Cardiac fibroblast (primary cell): ENCODE measurements at places on chromosomes 4 and X.

DNA sequence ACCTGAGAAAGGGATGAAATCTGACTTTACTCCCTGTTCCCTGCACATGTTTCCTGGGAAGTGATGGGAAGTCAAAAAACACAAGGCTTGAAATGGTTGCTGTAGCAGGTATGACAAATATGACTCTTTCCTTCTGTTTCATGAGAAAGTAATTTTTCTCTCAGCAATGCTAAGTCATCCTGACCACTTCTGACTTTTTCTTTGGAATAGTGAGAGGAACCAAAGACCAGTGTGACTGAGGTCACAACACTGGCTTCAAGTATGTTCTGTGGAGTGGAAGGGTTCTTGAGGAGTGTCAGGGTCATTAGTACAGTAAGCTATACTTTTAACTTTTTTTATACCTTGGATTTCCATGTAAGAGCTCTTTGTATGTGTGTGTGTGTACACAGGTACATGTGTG, 225.3 kb downstream of the PPP3CA start:
- no peak for DNase-seq

- DNase-seq: no peak
These were observed 168.7 kb upstream of the PPP1R2C start for GRCh38 chrX:42946544-42947194.

DNA sequence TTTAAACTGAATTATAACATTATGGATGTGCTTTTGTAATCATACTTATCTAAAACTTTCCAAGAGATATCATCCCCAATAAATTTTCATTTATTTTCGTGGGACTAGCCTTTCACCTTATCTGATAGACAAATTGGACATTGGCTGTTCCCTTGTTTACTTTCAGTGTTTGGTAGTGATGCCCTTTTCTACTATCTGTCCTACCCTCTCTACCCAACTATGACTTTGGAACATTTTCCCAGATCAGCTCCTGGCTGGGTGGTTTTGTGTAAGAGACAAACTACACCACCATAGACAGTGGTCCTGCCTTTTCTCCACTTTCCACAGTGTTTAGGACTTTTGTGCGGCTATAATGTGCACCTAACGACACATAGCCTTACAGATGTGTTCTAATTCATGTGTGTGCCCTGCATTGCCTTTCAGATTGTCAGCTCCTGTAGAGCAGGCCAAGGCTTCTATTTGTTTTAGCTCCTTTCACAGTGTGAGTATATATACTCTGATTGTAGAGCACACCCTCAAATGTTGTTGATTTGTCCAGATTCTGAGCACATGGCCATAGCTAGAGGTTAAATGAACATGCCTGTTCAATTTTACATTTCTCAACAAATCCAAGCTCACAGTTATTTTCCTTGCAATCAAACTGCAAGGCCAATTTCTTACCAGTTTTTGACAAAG, 63.0 kb upstream of the TRPC5OS start:
- DNase-seq: no peak

- peak; percentile 5 for DNase-seq
These were observed 43.7 kb upstream of the FRMD7 start for GRCh38 chrX:132171478-132171877.

DNA sequence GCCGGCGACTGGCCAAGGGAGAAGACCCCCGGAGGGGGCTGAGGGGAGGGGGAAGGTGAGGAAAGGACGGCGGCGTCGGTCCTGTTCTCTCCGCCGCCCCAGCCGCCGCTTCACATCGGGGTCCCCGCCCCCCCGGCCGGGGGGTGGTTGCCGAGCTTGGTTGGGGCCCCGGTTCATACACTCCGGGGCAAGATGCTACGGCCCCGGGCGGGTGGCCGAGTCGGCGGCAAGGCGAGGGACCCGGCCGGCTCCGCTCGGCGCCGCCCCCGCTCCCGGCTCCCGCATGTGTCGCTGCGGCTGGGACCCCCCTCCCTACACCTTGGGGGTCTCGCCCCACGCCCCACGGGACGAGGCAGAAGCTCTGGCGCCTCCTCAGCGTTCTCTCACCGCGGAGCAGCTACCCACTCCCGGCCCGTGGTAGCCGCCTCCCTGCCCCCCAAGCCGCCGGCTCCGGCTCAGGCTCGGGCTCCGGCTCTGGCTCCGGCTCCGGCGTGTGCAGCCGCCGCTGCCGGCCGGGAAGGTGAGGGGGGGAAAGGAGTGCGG, 461 bp downstream of the FBXW7 start:
- no peak for DNase-seq

GRCh38 chr4:188372829-188373228, 233.6 kb downstream of the TRIML1 start:
- DNase-seq: peak; percentile 32

GRCh38 chr4:52982255-52982945, 120.3 kb downstream of the RASL11B start:
- DNase-seq: peak; percentile 79

DNA sequence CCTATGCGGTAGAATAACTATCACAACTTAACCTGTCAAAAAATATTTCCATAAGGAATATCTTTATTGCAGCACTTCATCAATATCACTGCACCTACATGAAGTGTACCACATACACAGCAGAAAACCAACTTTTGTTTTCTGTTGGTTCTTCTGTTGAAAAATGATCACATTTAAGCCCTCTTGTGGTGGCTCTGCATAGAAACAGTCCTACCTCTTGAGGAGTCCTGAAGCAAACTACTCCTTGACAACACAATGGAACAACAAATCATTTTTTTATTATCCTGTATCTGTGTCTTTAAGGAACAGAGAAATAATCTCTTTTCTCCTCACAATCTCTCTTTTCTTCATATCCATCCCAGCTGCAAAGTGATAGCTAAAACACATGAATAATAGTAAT, 39.8 kb upstream of the ATOH1 start:
- DNase-seq: peak; percentile 14

- peak; percentile 66 for DNase-seq
These were observed 165.1 kb upstream of the TTC29 start for GRCh38 chr4:147110473-147111367.

- DNase-seq: peak; percentile 64
These were observed at the start of gene SHROOM4 for GRCh38 chrX:50813843-50814661. Gene SHROOM4, minus strand, starts transcription at chrX:50814194. Its CDS starts 176 bp downstream, at chrX:50814018.

DNA sequence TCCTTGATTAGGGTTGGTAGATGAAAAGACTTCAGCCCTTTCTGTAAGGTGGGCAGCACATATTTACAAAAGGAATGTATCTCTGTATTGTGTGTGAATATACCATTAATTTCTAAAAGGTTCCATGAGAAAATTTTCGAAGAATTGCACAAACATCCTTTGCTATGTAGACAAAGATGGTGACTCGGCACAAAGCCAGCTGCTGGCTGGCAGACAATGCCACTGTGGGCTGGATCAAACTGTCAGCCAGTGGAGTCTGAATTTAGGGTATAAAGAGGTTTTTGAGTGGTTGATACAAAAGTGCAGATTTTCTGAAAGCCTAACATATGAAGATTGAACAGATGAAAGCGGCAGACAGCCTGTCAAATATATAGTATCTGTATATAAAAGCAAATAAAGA, 5.6 kb upstream of the TXK start:
- no peak for DNase-seq

DNA sequence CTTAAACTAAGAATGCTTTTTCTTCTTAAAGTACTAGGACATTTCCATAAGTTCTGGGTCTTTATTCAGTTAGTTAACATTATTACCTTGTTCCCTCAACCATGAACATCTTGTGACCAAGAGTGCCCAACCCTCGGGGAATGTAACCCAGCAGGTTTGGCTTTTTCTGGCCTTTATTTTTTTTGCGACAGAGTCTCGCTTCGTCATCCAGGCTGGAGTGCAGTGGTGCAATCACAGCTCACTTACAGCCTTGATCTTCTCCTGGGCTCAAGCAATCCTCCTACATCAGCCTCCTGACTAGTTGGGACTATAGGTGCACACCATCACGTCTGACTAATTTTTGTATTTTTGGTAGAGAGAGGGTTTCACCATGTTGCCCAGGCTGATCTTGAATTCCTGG, 65.1 kb downstream of the USP11 start:
- DNase-seq: peak; percentile 20

- peak; percentile 72 for DNase-seq
These were observed 117.3 kb downstream of the FAM13A start for GRCh38 chr4:88939697-88940096.

- DNase-seq: no peak
These were observed 68.1 kb downstream of the MTMR1 start for GRCh38 chrX:150761176-150761818.

GRCh38 chrX:68254738-68255645, 178.3 kb downstream of the OPHN1 start:
- peak; percentile 19 for DNase-seq

DNA sequence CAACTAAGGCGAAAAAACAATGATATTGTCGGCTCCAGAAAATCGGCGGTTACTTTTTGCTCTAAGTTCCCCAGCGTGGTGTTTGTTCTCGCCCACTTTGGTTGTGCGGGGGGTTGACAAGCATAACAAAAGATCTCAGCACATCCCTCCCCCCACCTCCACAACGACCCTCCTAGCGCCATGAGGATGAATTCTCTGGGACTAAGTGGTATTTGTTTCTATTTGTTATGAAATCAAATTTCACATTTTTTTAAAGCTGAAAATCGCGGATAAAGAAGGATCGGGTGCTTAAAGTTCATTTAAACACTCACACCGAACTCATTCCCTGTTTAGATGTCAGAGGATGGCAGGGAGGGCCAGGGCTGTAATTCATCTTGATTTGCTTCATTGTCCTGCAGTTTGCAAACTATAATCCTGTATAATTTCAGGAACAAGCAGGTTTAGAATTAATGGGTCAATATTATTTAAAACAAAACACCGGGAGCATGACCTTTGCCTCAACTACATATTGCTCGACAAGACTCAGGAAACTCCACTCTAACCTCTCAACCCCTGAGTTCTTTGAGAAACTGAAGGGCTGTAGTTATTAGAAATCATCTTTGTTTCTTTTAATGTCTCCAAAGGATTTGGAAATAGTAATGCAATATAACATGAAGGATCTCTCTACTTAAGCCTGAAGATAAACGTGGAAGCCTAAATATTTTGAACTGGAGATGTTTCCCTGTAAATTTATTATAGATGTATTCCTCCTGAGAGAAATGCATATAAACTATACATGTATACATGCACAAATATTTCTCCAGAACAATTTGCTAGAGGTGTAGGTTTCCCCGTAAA, 6.4 kb downstream of the PITX2 start:
- DNase-seq: no peak

DNA sequence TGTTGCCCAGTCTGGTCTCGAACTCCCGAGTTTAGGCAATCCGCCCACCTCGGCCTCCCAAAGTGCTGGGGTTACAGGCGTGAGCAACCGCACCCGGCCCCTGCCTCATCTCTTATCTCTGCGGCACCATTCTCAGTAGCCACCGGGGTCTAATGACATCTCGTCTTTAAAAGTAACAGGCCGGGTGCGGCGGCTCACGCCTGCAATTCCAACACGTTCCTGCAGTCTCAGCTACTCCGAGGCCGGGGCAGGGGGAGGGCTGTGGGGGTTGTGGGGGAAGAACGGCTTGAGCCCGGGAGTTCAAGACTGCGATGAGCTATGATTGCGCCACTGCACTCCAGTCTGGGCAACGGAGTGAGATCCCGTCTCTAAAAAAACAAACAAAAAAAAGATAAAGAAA, 28.8 kb downstream of the ING2 start:
- no peak for DNase-seq

- DNase-seq: no peak
These were observed 22.0 kb downstream of the FLNA start for GRCh38 chrX:154352466-154352865.

GRCh38 chr4:77579406-77580076, 26.1 kb upstream of the CXCL13 start:
- peak; percentile 85 for DNase-seq

GRCh38 chr4:141759796-141760425, 123.5 kb downstream of the IL15 start:
- DNase-seq: peak; percentile 25

- no peak for DNase-seq
These were observed 448.3 kb upstream of the SPANXN1 start for GRCh38 chrX:144798972-144799371.

DNA sequence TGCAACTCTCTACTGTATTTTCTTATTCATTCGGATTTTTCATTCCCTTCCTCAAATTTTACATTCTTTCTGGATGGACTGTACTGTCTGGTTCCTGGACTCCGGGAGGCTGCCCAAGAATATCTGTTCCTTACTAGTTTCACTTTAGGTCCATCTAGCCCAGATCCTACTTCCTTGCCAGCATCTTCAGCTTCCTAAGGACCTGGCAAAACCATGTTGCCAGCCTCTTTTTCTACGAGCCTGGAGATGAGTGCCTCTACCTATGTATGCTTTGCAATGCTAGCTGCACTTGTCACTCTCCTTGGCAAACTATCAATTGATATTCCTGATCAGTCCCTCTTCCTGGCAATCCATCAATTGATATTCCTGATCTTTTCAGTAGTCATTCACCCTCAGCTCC, 5.6 kb upstream of the LNX1 start:
- DNase-seq: no peak

GRCh38 chr4:176660561-176660960, 132.2 kb downstream of the VEGFC start:
- no peak for DNase-seq

- no peak for DNase-seq
These were observed 168.2 kb downstream of the DCTD start for GRCh38 chr4:182748949-182749348.

DNA sequence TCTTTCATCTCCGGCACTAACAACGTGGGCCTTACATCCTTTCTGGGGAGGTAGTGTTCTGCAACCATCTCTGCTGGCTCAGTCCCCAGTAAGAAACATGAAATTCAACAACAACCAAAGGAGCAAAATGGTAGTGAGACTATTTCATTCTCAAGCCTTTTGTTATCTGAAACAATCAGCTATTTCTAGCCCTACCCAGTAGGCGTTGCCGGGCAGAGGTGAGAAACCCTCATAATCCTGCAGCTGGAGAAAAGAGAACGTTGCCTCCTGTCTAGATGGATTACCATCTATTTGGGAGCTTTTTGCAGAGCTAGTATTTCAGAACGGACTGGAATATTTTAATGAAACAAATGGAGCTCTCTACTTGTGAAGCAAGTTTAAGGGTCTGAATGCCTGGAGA, 66.4 kb upstream of the GPR174 start:
- no peak for DNase-seq

DNA sequence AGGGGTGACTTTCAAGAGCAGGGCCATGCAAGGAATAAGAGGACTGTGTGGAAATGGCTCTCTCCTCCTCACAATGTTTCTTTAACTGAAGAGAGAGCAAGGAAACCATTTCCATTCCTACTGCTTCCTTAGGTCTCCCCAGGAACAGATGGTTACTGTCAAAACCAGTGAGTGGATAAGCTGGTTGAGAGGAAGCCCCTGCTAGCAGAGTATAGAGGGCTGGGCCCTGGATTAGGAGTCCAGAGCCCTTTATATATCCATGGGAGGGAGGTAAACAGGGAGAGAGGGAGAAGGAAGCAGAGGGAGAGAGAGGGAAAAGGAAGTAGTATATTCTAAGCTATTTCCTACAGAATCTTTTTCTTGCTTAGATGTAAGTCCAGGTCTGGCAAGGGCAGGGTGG, 43.8 kb upstream of the LAS1L start:
- DNase-seq: no peak
